ENCODE measurements at places on chromosomes 13 and 19.

GRCh38 chr13:41955605-41956004 lies 5.3 kb downstream of the VWA8 start:
- no peak for DNase-seq

DNA sequence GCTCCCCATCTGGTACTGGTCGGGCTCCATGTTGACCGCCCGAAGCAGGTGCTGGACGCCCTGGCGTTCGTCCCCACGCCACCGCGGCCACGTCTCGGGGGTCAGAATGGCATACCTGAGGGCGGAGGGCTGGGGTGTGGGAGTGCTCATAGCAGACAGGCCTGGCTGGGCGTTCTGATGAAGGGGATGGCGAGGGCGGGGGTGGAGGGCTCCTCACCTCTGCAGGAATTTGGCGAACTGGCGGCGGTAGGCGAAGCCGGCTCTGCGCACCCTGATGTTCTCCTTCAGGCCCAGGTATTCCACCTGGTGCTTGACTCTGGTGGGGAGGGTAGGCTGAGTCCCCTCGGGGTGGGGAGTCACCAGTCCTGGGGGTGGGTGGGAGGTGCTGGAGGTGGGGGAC lies 22.3 kb upstream of the ZNF414 start:
- no peak for DNase-seq

DNA sequence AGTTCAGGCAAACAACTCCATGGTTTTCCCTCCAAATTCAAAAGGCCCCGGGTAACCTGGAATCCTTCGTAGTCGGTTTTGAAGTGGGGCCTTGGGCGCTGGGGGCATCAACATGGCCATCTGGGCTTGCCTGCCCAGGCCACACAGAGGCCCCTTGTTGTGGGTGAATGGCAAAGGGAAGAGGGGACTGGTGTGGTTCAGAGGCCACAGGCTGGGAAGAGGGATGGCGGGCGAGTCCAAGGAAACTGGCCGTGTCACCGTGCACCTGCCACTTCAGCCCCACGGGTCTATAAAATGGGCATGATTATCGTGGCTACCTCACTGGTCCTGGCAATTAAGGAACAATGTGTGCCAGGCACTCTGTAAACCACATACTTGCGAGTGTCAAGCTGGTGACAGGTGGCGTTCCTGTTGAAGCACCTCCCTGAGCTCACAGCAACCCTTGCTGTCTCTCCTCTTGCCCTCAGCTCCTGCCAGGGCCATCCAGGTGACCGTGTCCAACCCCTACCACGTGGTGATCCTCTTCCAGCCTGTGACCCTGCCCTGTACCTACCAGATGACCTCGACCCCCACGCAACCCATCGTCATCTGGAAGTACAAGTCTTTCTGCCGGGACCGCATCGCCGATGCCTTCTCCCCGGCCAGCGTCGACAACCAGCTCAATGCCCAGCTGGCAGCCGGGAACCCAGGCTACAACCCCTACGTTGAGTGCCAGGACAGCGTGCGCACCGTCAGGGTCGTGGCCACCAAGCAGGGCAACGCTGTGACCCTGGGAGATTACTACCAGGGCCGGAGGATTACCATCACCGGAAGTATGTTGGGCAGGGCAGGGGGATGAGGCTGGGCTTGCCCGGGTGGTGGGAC lies 1.3 kb downstream of the LSR start:
- no peak for DNase-seq

- DNase-seq = peak; percentile 89
These were observed 60.9 kb downstream of the WDFY2 start for GRCh38 chr13:51645154-51645650.

DNA sequence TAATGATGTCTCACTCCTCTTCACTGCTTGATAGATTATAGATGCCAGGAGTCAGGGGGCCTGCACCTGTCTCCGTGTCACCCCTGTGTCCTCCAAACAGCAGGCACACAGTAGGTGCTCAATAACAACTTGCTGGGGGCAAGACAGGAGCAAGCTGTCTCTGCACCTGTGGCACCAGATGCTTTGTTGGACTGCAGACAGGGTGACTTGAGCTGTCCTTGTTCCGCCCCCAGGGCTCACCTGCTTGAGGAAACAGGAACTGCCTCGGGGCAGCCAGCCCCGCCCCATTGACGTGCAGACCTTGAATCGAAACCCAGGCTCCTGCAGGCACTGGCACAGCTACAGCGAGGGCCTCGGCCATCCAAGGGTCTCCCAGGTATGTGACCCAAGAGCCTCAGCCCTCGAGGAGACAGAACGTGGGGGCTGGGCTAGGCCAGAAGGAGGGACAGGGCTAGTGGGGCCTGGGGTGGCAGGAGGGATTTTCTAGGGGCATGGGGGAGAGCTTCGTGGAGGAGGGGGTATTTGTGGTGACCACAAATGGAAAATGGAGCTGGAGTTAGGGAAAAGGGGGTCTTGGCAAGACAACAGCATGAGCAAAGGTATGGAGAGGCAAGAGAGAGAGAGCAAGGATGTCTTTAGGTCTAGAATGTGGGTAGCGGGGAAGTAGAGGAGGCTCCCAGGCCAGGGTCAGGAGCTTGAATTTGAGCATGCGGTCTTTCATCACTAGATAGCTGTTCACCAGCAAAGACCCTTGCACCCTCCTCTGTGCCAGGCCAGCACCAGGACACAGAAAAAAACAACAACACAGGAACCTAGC lies at the start of gene HSH2D:
Gene HSH2D (plus strand): TSS at position 287 of the 817 bp plus-strand sequence. CDS start 5,066 bp downstream, outside the sequence.
- peak; percentile 34 for DNase-seq

- no peak for DNase-seq
These were observed 38.6 kb downstream of the LIG4 start for GRCh38 chr13:108176685-108177274.

- peak; percentile 45 for DNase-seq
These were observed 181.8 kb downstream of the TBC1D4 start for GRCh38 chr13:75299913-75300862.

DNA sequence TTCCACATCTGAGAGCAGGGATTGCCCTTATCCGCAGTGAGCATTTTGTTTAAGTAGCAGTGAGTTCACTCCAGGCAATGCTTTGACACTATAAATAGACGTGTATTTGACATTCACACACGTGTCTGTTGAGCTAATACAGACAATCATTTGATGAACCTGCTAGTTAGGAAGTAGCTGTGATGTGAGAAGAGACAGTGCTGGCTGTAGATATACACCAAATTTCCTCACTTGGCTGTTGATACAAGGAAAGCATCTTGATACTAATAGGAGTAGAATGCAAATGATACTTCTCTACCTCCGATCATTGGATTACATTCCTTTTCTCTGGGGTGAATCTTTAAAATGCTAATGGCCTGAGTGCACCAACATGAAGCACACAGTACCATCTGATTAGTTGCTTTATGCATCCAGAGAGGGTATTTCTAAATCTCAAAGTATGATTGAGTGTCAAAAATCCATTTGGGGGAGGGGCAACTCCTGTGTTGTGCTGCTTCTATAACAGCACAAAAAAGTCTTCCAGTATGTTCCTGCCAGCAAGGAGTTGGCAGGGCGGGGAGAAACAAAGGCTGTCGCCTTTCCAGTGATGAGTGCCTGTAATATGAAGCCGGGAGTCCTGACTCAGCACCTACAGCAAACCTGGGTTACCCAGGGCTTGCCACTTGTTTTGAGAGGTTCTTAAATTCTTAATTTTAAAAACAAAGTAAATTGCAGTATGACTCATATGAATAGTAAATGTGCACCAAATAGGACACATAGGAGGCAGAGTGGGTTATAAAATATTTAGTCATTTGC lies 7.0 kb downstream of the CUL4A start:
- DNase-seq = peak; percentile 81

DNA sequence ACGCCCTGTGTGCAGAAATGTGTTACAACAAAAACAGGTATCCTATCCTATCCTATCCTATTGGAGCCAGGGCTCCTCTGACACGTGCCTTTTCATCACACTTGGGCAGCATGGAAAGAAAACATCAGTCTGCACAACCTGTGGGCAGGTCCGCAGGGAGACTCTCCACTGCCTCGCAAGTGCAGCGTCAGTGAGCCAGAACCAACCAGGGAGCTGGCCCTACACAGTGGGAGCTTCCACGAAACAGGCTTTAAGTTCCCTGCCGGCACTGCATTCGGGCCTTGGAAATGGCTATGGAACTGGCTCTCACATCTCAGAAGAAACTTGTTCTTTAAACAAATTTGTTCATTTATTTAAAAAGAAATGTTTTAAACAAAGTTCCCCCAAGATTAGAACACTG lies 49.5 kb downstream of the SLC7A1 start:
- no peak for DNase-seq

DNA sequence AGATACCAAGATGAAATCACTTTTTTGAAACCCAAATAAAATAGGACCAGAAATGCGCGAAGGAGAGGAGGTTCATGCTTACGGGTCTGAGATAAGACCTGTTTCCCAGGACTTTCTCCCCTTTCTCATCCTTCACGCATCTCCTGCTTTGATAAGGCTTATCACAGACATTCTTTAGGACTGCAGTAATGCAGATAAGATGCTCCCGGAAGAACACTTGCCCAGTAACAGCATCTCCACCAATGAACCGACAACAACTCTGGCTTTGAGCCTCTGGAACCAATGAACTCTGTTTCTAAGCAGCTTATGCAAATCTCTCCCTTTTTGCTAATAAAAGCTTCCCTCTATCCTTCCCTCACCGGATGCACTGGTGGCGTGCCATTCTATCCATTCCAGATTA lies 783.4 kb upstream of the ARGLU1 start:
- DNase-seq = no peak

- DNase-seq = no peak
These were observed 32.5 kb downstream of the PCDH20 start for GRCh38 chr13:61383111-61383510.

- DNase-seq = no peak
These were observed 46.8 kb downstream of the ARHGEF7 start for GRCh38 chr13:111161601-111162600.

DNA sequence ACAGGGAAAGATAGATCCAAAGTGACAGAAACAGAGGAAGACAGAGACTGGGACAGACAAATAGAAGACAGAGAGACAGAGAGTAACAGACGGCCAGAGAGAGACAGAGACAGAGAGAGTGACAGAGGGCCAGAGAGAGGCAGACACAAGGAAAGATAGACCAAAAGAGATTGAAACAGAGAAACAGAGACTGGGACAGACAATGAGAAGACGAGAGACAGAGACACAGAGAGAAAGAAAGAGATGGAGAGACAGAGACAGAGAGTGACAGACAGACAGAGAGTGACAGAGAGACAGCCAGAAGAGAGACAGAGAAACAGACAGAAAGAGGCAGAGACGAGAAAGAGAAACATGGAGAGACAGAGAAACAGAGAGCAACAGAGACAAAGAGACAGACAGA lies 127.3 kb downstream of the UQCRFS1 start:
- no peak for DNase-seq

DNA sequence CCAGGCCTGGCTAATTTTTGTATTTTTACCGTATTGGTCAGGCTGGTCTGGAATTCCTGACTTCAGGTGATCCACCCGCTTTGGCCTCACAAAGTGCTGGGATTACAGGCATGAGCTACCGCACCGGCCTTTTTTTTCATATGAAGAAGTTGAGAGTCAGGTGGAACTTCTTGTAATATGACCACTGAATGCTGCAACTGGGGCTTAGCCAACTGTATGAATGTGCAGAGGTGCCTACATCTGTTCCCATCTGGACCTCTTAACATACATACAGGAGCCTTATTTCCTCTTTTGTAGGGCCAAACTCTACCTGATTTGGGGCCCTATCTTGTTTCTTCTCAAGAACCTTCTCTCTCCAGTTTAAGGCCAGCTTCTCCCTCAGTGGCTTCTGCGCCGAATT lies 11.9 kb upstream of the GGACT start:
- DNase-seq = no peak

GRCh38 chr13:109165417-109165904 lies 536.0 kb downstream of the MYO16 start:
- no peak for DNase-seq

DNA sequence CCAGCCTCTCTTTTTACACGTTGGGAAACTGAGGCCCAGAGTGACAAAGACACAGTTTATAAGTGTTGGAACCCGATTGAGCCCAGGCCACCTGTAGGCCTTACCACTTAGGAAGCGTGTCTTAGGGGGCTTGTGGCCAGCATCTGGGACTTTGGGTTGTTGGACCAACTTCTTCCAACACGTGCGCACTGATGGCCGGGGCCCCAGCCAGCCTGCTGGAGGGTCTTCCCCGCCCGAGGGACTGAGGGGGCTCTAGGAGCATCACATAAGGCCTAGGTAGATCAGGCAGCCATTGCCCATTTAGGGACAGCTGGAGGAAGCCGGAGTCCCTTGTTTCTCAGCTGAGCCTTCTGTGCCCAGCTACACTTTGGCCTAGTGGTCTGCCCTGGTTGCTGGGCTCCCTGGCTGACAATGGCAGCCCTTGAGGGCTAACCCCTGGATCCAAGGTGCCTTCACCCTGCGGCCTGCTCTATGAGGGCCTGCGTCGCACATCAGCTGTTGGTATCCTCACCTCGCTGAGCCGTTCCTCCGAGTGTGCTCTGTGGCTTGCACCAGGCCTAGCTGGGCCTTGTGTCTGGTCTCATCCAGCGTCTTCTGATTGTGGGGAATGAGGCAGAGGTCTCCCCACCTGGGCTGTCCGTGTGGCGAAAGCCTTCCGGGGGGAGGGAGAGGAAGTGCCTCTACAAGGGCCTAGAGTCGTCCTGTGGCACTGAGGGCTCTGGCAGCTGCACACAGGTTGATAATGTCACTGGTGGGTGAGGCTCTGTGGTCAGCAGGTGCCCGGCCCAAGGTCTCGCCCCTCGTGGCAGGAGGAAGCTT lies 1.2 kb downstream of the RAB11B start:
- DNase-seq = no peak

DNA sequence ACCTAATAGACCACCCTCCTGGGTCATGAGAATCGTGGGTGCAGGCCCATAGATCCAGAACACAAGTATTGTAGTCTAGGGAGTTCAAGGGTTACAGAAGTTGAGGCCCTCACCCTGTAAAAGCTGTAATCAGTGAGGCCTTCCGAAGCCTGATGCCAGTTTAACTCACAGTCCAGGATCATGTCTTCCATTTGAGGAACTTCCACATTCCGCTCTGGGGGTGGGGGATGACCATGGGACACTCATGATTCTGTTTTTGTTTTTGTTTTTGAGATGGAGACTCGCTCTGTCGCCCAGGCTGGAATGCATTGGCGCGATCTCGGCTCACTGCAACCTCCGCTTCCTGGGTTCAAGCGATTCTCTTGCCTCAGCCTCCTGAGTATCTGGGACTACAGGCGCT lies 1.7 kb upstream of the RASIP1 start:
- DNase-seq = no peak

DNA sequence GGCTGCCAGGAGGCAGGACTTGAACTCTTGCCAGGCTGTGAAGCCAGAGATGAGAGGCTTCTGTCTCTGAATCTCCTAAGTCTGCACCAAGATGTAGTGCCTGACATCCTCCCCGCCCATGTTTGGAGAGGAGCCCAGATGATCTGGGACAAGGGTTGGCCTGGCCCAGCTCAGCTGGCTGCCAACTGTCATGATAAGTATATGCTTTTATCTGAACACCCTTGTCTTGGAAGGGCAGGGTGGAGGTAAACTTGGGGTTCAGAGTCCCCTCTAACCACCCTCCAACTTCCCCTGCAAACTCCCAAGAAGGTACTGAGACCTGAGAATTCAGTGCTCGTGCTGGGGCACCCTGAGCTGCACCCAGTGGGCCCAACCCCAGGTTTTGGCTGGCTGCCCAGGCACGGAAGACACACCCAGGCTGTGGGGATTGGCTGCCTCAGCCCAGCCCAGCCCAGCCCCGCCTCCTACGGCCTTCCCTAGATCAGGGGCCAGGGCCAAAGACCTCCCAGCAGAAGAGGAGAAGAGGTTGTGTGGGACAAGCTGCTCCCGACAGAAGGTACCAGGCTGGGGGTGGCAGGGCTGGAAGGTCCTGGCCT lies at the start of gene CYP4F12:
Gene CYP4F12 (plus strand): TSS at position 508 of the 596 bp plus-strand sequence. CDS start 443 bp downstream, outside the sequence.
- peak; percentile 96 for DNase-seq

Data from lung (tissue), 17 donors.